ENCODE measurements at places on chromosomes 11 and 22.

GRCh38 chr11:10590218-10590915 is 21.9 kb upstream of the LYVE1 start:
- peak; percentile 6 for DNase-seq

DNA sequence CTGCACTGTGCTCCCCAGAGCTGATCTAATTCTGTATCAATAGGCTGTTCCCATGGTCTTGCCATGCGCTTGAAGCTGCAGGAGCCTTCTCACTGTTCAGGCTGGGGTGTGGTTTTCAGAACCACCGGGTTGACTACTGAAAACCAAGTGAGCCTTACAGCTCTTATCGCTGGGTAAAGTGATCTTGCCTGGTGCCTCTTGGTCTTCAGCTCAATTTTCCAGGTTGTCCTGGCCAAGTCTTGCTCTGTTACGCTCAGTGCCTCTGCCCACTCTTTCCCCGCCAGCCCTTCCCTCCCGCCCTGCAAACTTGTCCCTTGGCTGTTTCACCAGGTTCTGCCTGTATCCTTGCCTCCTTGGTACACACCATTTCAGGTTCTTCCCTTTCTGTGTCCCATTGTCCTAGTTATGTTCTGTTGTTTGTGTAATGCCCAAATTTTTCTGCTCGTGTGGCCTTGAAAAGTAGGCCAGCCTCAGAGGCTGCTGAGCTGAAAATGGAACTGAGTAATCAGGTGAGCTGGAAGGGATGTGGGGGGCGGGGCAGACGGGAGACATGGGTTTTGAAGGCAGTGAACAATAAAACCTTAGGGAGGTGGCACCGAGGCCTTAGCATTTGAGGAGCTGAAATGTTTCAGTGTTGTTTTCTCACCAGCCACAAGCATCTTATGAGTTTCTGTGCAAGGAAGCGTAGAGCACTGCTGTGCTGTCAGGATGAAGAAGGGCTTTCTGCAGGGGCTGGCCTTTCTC is 11.2 kb downstream of the PEX26 start:
- no peak for DNase-seq

DNA sequence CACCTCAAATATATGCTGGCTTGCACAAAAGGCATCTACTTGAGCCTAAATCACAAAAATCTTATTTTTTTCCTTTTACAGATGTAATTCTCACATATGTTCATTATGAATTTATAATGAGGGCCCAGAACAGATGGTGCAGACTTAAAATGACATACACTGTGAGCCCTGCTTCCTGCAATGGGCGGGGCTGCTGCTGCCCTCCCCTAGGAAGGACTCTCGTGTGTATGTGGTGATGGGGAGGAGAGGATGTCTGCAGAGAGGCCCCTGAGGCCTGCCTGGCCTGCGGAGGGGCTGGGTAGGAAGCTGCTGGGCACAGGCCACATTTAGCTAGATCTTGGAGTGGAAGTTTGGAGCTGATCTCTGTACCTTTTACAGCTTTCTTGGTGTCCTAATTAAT is 233.4 kb upstream of the KIRREL3 start:
- DNase-seq: no peak

DNA sequence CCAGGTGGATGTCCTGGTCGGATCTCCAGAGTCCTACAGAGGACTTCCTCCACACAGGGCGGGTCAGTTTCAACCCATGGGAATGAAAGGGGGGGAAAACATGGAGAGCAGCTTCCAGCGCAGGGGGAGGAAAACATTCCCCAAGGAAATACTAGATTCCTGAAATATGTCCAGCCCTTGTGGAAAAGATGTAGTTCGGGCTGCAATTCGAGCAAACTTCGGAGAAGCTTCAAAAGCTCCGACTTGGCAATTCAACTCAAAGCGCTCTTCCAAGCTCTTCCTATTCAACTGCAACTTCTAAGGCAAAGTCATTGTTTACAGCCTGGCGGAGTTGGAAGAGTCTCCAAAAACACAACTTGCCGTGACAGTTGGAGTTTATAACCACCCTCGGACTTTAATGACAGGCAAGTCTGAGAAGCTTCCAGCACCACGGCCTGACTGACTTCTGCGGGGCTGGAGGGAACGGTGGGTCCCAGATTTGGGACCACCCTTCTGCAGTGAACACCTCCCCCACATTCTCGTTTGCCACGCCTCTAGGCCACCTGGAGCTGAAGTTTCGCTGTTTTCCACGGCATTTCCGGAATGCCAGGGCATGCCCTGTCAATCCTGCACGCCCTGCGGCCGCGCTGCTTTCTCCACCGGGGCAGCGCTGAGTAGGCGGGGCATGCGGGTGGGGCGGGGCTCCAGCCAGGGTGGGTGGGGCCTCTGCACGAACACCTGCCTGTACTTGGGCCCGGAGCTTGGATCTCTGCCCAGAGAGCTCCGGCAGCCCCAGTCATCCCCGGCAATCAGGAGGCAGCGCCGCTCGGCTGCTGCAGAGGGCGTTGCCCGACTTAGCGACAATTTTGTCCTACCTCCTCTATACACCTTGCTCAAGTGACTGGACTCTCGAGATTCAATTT is 49.0 kb upstream of the BIRC3 start:
- peak; percentile 97 for DNase-seq

GRCh38 chr11:116422956-116423600 is 349.7 kb downstream of the BUD13 start:
- DNase-seq: peak; percentile 66

All from islet precursor cell (in vitro differentiated cells).